ENCODE measurements at places on chromosomes 4 and X.
A peak's percentile ranks its signal among the peaks of the same experiment; 100 is the strongest.

GRCh38 chr4:184504385-184504784, 30.0 kb upstream of the IRF2 start:
- DNase-seq: no peak

DNA sequence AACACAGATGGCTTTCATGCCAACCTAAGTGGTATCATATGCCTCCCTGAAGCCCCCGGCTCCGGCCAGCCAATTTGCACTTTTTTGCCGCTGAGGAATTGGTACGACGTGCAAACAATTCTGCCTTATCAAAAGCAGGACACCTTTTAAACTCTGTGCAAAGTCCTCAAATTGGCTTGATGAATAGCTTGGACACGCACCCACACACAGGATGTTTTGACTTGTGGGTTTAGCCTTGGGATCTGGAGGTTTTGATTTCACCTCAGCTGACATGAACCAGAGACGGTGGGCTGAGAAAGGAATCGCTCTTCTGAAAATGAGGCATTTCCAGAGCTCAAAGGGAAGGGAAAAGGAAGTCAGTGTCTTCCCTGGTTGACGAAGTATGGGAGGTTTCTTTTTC, 110.8 kb upstream of the SHOX start:
- DNase-seq: no peak

DNA sequence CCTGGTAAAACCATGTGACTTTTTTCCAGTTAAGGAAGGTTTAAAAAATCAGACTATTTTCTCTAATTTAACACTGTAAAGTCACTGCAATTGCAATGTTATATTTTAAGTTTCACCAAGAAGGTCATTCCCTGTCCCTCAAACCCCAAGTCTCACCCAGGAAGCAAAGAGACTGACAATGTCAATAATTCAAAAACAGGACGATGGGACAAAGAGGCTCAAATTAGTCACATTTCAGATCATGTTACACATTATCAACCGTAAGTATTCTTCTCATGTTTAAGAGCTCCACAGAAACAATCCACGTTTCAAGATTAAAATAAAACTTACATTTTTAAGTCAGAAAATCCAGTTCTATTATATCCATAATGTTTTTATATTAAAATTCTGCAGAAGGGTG, 13.2 kb downstream of the SHISA3 start:
- no peak for DNase-seq

GRCh38 chr4:101031971-101032370, 315.4 kb downstream of the PPP3CA start:
- no peak for DNase-seq

DNA sequence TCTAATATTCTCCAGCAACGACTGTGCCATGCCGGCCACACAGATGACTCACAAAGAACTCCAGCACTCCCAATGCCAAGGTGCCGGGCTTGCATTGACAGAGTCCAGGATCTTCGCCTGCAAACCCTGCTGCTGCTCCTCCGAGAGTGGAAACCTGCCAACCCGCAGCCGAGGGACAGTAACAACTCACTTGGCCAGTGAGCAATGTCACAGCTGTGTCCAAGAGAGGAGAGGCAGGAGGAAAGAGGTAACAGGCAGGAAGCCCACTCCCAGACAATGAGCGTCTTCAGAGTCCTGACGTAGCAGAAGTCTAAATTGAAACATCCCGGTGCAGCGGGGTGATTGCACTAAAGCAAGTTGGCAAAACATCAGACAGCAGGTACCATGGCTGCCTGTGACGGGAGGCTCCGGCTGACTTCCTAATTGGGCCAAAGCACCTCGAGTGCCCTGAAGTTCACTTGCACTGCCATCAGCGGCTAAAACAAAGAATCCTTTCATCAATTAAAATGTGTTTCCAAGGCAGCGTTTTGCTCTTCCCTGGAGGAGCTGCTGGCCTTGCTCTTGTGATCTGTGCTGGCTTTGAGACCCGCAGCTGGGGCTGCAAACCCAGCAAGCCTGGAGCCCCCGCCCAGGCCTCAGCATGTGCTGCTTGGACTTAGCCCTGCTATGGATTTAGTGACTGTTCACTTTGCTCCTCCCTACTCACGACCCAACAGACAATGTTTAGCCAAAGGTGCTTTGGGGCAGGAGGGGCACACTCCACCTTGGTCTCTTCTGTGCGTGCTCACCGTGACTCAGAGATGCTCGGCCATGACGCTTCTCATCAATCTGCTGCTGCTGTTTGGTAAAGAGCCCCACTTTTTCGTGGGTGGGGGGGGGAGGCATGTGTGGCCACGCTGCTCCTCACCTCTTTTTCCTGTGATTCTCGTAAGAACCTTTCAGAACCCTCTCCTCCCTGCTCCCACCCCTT, 36.5 kb downstream of the DCTD start:
- DNase-seq: no peak

DNA sequence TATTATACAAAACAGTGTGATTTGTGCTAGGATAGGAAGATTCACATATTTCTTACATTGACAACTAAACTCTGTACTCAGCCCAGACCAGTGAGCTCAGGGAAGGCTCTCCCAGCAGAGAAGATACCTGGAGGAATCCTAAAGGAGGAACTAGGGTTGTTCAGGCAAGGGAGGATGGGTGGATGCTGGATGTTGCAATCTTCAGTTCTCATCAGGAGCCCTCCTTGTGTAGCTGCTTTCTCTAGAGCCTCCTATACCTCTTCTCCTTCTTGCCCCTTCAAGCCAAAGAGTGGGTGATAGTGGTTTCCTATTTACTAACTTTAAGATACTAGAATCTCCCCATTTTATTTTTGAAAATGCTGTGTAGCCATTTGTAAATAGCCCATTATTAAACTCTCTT, 117.3 kb downstream of the NKX6-1 start:
- DNase-seq: no peak

- peak; percentile 3 for DNase-seq
Observed at GRCh38 chrX:47358387-47359065, 11.9 kb upstream of the ZNF157 start.
